ENCODE measurements at places on chromosomes 4 and X.
A peak's percentile ranks its signal among the peaks of the same experiment; 100 is the strongest.

- peak overlapping the region; percentile 87 for H3K4me3 ChIP-seq
- peak; percentile 39 for DNase-seq
- peaks cover 33% of the 10 kb centered on the region for H3K36me3 ChIP-seq
- H3K27ac ChIP-seq, result peak overlapping the region; percentile 87
- H3K4me1 ChIP-seq, result peaks cover 50% of the 10 kb centered on the region
- H3K27me3 ChIP-seq, result peaks cover 12% of the 10 kb centered on the region
Measured at GRCh38 chr4:10117359-10118047, 904 bp upstream of the WDR1 start.

GRCh38 chr4:120156120-120156718 lies 89.6 kb upstream of the MAD2L1 start:
- H3K27ac ChIP-seq, result no peak overlapping the region
- H3K4me1 ChIP-seq, result no peaks in the 10 kb centered on the region
- H3K4me3 ChIP-seq, result no peak overlapping the region
- H3K27me3 ChIP-seq, result no peaks in the 10 kb centered on the region
- peak; percentile 57 for DNase-seq

- H3K27me3 ChIP-seq, result no peaks in the 10 kb centered on the region
- no peak for DNase-seq
- no peak overlapping the region for H3K4me3 ChIP-seq
- no peak overlapping the region for H3K27ac ChIP-seq
Measured at GRCh38 chrX:111743316-111743715, 62.3 kb downstream of the ALG13 start.

DNA sequence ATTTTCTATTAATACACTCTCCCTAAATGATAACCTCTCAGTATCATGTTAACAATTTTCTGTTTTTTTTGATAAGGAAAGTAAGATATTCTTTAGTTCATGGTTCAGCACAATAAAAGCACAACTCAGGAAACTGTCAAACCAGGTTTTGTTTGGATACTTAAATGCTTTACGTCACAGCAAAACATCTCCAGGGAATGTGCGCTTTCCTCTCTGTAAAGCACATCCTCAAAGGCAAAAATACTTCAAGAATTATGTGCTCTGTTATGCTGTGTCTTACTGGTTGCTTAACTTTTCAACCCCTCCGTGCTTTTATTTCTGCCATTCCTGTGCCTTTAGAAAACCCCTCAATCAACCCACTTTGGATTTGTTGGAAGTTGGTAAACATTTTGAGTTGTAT lies 27.8 kb downstream of the SNX25 start:
- peaks cover 9% of the 10 kb centered on the region for H3K36me3 ChIP-seq
- no peaks in the 10 kb centered on the region for H3K27me3 ChIP-seq
- H3K4me3 ChIP-seq, result no peak overlapping the region
- H3K27ac ChIP-seq, result peak overlapping the region; percentile 49
- DNase-seq, result no peak
- peaks cover 65% of the 10 kb centered on the region for H3K4me1 ChIP-seq

DNA sequence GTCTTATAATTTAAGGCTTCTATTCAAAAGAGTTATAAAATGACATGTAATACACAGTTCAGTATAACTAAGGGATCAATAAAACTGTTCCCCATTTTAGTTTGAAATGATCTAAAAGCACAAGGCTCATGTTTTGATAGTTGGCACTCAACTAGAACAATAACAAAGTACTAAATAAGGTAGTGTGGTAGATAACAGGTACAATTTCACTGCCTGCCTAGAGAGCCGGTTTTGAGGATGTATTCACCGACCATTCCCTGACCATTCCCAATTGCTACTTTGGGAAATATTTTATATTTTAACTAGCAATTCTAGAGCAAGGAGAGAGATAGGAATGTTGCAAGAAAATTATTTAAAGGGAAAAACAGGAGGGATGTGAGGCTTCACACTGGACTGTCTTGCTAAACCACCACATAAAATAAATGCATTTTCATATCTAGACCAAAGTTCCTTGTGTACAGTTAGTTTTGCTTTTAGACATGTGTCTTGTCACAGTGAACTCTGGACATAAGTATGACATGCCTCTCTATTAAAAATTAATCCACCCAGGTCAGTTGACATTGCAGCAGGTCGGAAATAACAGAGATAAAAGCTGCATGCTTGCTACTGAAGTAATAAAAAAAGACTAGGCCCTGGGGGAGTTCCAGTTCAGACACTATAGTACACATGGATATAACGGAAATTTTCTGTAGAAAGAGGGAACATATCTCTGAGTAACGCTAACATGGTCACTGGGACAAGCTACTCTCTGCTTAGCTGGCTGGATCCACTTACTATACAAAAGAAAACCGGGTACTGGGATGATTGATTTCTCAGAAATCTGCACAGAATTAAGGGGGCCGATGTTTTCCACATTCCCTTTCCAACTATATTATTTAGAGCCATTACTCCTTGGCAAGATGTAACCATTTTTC lies 56.3 kb upstream of the NAP1L5 start:
- peaks cover 39% of the 10 kb centered on the region for H3K4me1 ChIP-seq
- no peak for DNase-seq
- no peak overlapping the region for H3K4me3 ChIP-seq
- H3K27ac ChIP-seq, result no peak overlapping the region

- DNase-seq, result no peak
- peaks cover 12% of the 10 kb centered on the region for H3K4me1 ChIP-seq
- no peak overlapping the region for H3K4me3 ChIP-seq
- H3K27ac ChIP-seq, result no peak overlapping the region
- no peaks in the 10 kb centered on the region for H3K27me3 ChIP-seq
Measured at GRCh38 chr4:182808673-182809416, 108.3 kb downstream of the DCTD start.

DNA sequence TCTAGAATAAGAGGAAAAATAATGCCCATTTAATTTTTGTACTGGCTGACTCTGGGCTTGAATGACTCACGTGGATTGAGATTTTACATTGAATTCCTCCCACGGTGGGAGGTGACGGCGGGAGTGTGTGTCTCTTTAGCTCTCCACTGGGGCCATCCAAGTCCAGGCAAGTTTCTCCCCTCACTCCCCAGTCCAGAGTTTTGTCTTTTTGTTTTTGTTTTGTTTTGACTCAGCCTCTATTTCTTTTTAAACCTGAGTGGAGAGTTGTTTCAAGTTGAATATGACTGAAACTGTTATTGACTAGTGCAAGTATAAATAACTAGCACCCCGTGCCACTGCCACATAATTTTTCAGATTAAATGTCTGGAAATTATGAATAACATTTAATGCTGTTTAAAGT lies 13.6 kb downstream of the CHST7 start:
- DNase-seq, result peak; percentile 57
- H3K36me3 ChIP-seq, result no peaks in the 10 kb centered on the region
- peaks cover 70% of the 10 kb centered on the region for H3K4me1 ChIP-seq
- H3K27ac ChIP-seq, result peak overlapping the region; percentile 92
- H3K4me3 ChIP-seq, result peak overlapping the region; percentile 78

GRCh38 chr4:14894392-14895292 lies 107.6 kb upstream of the CPEB2 start:
- H3K36me3 ChIP-seq, result no peaks in the 10 kb centered on the region
- H3K4me1 ChIP-seq, result no peaks in the 10 kb centered on the region
- peaks cover 3% of the 10 kb centered on the region for H3K27me3 ChIP-seq
- H3K4me3 ChIP-seq, result no peak overlapping the region

GRCh38 chr4:167274351-167274750 lies 40.1 kb upstream of the SPOCK3 start:
- no peak overlapping the region for H3K27ac ChIP-seq
- H3K36me3 ChIP-seq, result no peaks in the 10 kb centered on the region
- no peak for DNase-seq
- no peak overlapping the region for H3K4me3 ChIP-seq

DNA sequence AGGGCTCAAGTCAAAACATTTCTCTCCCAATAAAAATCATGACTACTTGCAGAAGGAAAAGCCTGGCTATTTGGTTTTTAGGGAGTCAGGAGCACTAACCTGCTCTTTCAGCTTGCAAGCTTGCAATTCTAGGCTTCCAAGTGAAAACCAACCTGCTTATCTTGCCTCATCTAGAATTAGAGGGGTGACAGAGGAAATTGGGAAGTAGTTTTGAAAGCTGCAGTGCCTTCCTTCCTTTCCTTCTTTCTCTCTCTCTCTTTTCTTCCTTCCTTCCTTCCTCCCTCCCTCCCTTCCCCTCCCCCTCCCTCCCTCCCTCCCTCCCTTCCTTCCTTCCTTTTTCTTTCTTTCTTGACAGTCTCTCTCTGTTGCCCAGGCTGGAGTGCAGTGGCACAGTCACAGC lies 417.5 kb downstream of the KCNIP4 start:
- H3K27ac ChIP-seq, result no peak overlapping the region
- H3K27me3 ChIP-seq, result no peaks in the 10 kb centered on the region
- DNase-seq, result no peak
- no peak overlapping the region for H3K4me3 ChIP-seq
- H3K4me1 ChIP-seq, result no peaks in the 10 kb centered on the region

- no peak overlapping the region for H3K4me3 ChIP-seq
- DNase-seq, result no peak
Measured at GRCh38 chr4:174377613-174378012, 93.9 kb downstream of the CEP44 start.

- H3K36me3 ChIP-seq, result no peaks in the 10 kb centered on the region
- H3K4me3 ChIP-seq, result no peak overlapping the region
- no peak overlapping the region for H3K27ac ChIP-seq
- no peak for DNase-seq
Measured at GRCh38 chrX:106718709-106719108, 7.8 kb upstream of the RNF128 start.

- peaks cover 31% of the 10 kb centered on the region for H3K27me3 ChIP-seq
- H3K4me1 ChIP-seq, result peaks cover 25% of the 10 kb centered on the region
- H3K27ac ChIP-seq, result no peak overlapping the region
- no peak for DNase-seq
Measured at GRCh38 chr4:25090516-25090915, 59.8 kb upstream of the LGI2 start.

All from HFFc6 (cell line).